ENCODE measurements at places on chromosomes 3 and 15.

GRCh38 chr3:64360280-64360679 is 135.0 kb upstream of the PRICKLE2 start:
- DNase-seq, result no peak

DNA sequence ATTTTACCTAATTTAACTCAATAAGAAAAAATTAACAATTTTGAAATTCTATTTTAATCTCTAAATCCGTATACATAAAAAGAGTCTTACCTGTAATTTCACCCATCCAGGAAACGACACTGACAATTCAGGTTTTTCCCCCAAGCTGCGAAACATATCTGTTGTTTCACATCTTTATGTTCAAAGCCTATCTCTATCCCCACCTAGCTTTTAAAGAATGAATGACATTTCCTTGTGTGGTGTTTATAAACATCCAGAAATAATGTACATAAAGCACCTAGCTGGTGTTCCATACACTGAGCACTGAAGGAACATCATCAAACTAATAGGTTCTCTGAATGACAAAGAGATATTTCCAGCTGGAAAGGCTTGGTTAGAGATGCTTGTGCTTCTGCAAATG is 867.8 kb downstream of the SQOR start:
- DNase-seq, result no peak

DNA sequence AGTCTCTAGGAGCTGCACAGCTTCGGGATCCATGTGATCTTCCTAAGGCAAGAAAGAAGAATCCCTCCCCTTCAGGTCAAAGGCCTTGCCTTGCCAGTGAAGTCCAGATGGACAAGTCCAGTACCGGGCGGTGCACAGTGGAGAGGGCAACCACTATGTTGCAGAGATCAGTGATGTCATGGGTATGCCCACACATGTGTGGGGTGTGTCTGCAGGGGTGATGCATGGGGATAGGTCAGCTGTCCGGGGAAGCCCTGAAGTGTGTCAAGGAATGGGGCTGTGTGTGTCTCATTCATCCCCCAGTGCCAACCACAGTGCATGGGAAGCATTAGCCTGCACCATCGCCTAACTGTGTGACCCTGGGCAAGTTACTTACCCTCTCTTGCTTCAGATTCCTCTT is 66.5 kb downstream of the TLE3 start:
- no peak for DNase-seq

GRCh38 chr3:173660645-173661299 is 263.2 kb downstream of the NLGN1 start:
- no peak for DNase-seq

DNA sequence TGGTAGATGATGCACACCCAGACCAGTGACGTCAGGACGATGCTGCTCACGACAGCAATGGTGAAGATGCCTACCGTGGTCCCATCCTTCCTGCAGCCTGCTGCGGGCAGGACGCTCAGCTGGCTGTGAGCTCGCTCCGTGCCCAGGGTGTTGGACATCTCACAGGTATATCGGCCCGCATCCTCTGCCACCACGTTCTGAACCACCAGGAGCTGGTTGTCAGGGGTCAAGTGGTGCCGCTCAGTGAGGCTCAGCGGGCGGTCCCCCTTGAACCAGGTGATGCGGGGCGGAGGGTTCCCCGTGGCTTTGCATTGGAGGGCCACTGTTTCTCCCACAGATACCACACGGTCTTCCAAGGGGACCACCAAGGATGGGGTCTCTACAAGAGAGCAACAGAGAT is 117.8 kb downstream of the LRIG1 start:
- DNase-seq, result no peak

GRCh38 chr15:41978534-41978933 is 6.2 kb upstream of the EHD4 start:
- DNase-seq, result no peak

DNA sequence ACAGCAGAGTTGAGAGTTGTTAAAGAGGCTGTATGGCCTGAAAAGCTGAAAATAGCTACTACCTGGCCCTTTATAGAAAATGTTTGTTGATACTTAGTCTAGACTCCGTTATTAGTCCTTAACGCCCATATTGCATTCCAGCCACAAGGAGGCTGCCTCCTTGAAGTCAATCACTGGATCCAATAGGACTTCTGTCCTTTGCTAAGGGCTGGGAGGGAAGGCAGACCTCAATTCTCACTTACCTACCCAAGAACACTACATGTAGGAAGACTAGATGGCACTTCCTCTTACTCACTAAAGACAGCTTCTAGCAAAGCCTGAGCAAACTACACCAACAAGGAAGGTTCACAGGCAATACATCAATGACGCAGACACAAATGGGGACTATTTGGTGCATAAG is 139.5 kb upstream of the HACD2 start:
- no peak for DNase-seq

DNA sequence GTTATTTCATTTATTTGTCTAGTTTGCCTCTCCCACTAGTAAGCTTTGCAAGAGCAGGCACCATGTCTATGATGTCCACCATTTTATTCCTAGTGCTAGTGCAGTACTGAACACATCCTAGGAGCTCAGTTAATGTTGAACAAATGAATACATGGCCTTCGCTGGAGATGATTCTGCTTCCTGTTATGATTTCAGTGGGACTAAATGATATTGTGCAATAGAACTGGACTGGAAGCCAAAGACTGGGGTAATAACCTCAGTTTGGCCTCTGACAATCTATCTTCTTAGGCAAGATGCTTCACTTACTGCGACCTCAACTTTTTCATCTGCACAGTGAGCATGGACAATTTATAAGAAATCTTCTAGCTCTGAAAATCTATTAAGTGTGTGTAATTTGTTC is 191.3 kb downstream of the ADAMTSL3 start:
- no peak for DNase-seq

- DNase-seq, result no peak
Observed at GRCh38 chr3:138361561-138361971, 13.2 kb downstream of the MRAS start.

DNA sequence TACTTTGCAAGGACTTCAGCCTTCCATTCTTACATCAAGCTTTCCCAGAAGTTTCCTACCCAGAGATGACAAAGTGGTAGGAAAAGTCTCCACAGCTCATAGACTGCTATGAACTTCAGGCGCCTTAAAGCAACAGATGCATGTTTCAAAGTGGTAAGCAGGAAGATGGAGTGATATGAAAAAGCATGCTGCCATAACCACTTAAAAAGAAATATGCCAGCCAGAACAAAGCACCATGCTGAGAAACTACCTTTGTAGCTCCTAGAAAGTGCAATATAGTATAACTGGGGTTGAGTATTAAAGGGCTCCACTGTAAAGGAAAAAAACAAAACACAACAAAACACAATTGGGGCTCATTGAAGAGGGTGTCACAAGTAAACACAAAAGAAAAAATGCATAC is 192.4 kb upstream of the STRIT1 start:
- no peak for DNase-seq

DNA sequence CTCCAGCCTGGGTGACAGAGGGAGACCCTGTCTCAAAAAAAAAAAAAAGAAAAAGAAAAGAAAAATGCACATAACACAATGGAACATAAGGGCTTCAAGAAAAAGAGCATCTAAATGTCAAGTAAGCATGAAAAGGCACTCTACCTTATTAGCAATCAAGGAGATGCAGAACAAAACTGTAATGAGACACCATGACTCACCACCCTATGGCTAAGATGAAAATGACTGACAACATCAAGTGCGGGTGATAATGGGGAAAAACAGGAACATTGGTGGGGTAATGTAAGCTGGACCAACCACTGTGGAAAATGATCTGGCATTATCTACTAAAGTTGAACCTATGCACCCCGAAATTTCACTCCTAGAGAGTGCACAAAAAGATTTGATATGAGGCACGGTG is 19.6 kb upstream of the NSMCE3 start:
- DNase-seq, result no peak
